ENCODE measurements at places on chromosomes 2 and 18.

DNA sequence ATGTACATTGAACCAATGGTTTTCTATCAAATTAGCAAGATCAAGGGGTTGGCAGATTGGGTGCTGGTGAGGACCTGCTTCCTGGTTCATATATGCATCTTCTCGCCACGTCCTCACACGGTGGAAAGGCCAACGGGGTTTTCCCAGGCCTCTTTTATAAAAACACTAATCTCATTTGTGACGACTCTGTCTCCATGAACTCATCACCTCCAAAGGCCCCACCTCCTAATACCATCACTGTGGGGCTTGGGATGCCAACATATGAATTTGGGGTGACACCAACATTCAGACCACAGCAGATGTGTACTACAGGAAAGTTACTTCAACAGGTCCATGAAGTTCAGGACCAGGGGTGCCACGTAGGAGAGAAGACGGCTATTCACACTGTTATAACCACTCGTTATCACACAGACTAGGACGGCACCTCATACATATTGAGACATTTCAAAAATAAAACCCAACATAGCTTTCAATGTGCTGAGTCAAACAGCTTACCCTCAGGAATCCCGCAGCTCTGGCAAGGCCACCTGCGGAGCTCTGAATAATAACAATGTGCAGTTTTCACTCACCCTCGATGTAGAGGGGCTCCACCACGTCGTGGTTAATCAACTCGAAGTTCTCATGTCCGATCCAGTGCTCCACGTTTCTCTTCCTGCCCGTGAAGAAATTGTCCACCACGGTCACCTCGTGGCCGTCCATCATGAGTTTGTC, 49.3 kb downstream of the UXS1 start:
- DNase-seq, result no peak

DNA sequence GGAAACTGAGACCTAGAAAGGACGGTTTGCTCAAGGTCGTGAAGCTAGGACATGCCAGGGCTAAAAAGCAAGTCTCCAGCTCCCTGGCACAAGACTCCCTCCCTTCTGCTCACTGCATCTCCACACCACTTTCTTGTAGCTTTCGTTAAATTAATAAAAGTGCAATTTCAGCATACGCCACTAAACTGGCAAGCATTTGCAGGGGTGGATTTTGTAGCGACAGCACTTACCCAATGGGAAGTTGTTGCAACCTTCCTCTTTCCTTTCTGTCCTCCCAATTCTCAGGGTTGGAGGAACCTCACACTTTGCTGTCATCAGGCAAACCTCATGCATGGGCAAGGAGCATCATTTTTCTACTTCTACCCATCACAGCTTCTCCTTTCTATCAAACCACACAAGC, 7.4 kb upstream of the RHOB start:
- DNase-seq, result no peak

DNA sequence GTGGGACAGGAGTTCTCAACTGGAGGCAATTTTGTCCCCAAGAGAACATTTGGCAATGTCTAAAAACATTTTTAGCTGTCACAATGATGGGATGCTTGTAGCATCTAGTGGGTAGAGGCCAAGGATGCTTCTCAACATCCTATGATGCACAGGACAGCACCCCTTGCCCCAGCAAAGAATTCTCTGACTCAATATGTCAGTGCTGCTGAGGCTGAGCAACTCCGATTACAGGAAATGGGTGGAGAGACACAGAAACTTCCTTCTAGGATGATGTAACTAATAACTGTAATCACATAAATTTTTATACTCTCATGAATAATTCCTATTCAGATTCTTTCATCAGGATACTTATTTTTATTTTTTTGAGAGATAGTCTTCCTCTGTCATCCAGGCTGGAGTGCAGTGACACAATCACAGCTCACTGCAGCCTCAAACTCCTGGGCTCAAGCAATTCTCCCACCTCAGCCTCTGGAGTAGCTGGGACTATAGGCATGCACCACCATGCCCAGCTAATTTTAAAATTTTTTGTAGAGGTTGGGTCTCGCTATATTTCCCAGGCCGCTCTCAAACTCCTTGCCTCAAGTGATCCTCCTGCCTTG, 120.3 kb upstream of the ACAA2 start:
- DNase-seq, result no peak

GRCh38 chr2:181074457-181074856, 94.1 kb downstream of the UBE2E3 start:
- DNase-seq, result no peak

DNA sequence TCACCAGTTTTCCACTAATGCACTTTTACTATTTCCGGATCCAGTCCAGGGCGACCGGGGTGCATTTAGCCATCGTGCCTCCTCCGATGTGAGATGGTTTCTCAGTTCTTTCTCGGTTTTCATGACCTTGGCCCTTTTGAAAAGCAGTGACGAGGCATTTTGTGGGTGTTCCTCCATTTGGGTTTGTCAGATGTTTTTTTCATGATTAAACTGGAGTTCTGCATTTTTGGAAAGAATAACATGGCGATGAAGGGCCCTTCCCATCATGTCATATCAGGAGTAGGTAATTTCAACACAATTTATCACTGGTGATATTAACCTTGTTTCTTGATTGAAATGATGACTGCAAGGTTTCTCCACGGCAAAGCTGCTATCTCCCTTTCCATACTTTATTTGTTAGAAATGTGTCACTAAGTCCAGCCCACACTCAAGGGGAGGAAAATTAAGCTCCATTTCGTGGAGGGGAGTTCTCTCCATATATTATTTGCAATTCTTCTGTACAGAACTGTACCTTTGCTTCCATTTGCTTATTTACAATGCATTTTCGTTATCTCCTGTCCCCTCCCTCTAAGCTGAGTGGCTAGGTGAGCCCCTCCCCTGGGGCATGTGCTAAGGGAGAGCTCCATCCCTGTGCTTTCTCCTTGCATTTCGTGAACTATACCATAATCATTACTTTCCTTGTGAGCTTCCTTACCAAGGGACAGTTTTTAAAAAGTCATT, 8.9 kb upstream of the KLF11 start:
- DNase-seq, result no peak

DNA sequence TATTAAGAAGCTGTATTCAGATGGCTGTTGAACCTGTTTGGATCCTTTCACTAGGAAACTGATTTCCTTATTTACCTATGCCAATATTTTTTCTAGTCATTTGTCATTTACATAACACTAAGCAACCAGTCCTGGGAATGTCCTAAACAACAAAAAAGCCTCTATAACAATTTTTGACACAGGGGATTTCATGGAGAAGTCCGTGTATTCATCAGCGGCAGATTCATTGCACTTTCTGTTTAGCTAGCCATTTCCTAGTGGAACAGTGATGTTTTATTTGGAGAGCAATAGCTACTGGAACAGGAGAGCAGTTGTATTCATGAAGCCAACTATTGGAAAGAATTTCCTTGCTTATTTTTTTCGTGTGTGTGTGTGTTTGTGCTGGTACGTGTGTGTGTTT, 604.3 kb upstream of the POU3F3 start:
- DNase-seq, result no peak

DNA sequence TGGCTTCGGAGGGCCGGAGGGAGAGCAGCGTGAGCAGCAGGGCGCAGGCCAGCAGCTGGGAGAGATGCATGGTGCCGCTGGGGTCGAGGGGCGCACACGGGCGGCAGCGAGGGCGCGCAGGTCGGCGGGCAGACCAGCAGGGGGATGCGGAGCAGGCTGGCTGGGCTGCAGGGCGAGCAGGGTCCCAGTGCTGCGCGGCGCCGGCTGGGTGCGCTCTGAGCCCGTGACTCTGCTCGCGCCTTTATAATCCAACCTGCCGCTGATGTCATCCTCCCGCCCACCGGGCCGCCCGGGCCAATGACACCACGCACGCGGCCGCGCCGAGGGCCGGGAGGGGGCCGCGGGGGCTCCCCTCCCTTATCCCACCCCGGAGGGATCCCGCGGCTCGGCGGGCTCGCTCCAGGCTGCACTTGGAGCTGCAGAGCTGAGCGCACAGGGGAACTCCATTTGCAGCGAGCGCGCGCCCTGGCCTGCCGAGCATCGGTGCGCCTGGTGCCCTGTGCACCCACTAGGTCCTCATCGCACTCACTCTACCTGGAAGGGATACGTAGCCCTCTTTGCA, at the start of gene NPPC:
NPPC (minus strand) TSS at position 217 of the 562 bp plus-strand sequence; CDS start at position 70, 147 bp downstream.
- DNase-seq, result peak; percentile 14

DNA sequence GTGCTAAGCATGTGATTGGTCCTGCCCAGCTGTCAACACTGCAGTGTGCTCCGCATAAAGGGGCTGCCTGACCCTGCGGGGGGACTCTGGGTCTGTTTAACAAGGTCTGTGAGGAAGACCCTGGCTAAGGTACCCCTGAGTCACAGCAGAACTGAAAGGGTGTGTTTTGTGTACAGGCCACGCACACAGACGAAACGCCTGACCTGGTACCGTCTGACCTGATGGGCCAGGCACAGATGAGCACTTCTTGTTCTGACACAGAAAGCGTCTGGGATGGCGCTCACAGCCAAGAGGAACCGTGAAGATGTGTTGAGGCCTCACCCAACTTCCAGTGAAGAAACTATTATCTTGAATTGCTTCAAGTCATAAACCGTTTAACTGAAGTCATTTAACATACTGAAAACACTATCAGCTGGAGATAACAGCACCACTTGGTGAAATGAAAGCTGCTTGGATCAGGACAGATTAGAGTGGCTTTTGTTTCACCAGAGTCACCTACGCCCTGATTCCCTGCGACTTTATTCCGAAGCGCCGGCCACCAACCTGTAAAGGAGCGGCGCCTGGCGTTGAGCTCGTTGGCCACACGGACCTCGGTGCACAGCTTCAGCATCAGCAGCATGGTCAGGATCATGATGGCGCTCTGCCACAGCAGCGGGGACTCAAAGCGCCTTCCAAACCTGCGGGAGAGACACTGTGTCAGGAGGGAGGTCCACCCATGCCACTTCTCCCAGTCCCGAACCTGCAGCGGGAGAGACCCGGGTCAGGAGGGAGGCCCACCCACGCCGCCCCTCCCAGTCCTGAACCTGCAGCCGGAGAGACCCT, 8.5 kb downstream of the SLC66A2 start:
- no peak for DNase-seq

DNA sequence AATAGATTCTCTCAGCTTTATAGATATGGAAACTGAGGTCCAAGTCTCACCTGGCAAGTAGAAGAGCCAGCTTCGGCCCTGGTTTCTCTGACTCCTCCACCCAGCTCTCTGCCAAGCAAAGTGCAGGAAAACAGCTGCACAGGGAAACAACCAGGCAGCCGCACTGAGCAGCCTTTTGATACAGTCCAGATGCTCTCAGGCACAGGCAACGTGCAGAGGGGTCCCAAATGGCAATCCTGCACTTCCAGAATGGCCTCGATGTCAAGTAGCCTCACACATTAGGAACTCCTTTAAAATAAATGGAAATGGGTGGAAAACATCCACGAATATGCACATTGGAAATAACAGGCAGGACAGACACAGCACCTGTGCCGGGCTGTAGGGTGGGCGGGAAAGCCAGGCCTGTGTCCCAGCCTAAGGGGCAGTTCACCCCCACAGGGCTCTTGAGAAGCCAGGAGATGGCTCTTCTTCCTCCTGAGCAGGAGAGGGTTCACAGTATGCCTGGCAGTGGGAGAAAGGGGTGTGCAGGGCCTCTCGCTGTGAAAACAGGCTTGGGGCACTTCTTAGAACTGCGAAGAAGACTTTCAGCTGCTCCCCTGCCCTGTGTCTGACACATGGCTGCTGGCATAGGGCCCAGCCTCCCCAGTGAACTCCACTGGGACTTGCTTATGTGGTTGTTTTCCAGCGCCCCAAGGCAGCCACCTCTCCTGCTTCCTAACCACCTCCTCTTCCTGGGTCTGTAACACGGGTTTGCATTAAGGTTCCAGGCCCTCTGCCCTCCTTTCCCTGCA, 63.9 kb upstream of the TUBA3E start:
- no peak for DNase-seq

GRCh38 chr2:207768866-207769596, 675 bp downstream of the FZD5 start:
- peak; percentile 18 for DNase-seq

DNA sequence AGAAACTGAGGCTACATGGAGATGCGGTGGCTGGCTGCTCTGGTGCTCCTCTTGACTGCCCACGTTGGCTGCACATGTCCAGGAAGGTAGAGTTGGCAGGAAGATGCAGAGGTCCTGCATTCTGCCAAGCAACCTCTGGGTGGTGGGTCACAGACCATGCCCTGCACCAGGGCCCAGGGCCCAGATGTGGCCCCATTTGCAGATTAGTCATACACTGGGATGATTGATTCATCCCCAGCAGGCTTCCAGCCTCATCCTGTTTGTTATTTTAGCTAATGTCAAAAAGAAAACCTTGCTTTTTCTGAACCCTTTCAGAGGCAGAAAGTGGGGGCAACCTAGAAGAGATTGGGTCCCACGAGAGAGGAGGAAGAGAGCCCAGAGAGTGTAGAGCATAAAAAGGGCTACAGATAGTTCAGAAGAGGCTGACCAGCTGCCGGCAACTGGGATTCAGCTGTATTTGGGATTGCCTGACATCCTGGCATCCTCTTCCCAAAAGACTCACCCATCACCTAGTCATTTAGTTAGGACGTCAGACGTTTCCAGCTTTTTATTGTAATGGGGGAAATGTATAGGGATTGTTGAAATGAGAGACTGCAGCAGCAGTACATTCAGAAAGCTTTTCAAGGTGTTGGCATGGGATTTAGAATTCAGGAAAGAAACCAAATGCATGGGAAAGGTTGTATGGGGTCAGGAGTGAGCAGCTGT, 101.9 kb downstream of the CTIF start:
- DNase-seq, result no peak
